ENCODE measurements at places on chromosomes 4 and X.
A peak's percentile ranks its signal among the peaks of the same experiment; 100 is the strongest.

GRCh38 chr4:80903020-80903419 is 127.5 kb upstream of the BMP3 start:
- no peak for DNase-seq

DNA sequence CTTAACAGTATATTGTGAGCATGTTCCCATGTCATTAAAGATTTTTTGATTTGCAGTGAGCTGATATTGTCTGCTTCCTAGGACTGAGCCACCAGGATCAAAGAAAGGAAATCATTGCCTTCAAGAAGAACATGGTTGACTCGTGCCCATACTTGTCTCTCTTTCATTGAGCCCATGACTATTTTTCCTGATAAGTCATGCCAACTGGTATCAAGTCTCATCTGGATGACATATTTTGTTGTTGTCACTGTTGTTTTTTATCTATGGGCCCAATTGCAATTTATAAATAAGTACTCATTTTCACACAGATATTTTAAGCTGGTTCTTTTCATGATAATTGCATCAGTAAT is 10.2 kb upstream of the RHOH start:
- no peak for DNase-seq

GRCh38 chr4:75001871-75002270 is 69.0 kb downstream of the PARM1 start:
- no peak for DNase-seq

- DNase-seq: peak; percentile 47
Observed at GRCh38 chr4:11402192-11402591, 26.5 kb downstream of the HS3ST1 start.

GRCh38 chrX:25721564-25721963 is 416.6 kb upstream of the MAGEB18 start:
- DNase-seq: peak; percentile 3

DNA sequence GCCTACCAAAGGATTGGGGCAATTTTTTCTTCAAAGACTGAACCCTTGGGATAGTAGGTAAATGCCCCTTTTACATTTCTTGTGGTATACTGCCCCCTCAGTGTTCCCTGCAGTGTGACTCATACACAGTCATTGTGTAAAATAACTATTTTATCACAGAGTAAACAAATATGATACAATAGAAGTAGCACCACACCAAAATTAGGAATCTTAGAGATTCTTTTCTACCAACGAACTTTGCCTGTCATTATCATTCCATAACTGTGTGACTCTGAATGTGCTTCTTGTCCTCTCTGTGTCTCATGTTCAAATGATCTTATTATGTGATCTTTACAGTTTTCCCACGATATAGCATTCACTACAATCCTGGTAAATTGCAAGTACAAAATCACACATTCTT is 517.0 kb downstream of the ZIC3 start:
- DNase-seq: no peak

- no peak for DNase-seq
Observed at GRCh38 chrX:151923648-151924047, 11.0 kb downstream of the MAGEA4 start.

DNA sequence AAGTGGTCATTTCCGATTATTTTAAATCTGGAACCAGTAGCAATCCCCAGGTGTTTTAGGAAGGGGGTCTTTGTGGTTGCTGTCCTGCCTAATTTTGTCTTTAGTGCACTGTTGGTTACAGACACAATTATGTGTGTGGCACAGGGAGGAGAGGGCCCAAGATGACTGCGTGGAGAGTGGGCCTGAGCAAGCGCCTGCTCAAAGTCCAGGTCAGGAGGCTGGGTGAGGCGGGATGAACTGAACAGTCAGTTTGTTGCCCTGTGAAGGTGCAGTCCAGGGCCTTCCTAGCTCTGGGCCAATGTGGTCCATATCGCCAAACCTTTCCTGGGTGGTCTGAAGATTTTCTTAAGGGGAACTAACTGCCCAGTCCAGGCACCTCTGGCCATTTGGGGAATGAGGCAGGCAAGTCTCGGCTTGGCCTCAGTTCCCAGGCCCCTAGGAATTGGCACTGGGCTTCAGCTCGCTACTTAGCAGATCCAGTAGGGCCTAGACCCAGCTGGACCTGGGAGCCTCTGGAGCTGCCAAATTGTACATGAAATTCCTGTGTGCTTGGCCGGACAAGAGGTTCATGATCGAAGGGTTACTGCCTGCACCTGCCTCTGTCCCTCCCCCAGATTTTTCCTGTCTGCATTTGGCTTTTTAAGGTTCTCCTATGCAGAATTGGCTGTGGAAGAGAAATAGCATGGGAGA is 47.6 kb downstream of the ANAPC4 start:
- DNase-seq: no peak

DNA sequence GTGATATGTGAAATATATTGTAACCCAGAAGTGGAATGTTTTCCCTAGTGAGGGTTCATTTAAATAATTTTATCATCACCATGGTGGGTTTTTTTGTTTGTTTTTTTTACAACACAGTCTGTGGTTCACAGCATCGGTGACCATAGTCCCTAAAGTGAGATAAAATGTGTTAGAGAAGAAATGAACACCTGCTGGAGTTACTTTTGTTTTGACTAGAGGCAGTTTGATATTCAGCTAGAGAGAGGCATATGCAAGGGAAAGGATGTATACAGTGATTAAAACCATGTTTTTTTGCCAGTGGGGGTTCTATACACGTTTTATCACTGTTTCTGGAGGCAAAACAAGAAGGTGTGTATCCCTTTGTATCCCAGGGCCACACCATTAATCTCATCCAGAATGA is 541.5 kb downstream of the PCDH7 start:
- DNase-seq: no peak

DNA sequence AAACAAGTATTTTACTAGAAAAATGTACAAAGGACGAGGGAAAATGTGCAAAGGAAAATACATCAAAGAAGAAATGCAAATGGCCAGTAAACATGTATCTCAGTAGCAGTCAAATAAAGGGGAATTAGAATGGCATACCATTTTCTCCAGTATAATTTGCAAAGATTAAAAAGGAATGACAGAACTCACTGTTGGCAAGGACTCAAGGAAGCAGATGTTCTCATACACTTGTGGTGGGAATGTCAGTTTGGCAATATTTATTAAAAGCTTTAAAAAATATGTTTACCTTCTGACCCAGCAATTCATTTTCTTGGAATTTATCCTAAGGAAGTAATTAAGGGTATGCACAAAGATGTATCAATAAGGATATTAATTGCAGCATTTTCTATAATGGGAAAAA is 7.6 kb downstream of the CLCN5 start:
- DNase-seq: no peak

DNA sequence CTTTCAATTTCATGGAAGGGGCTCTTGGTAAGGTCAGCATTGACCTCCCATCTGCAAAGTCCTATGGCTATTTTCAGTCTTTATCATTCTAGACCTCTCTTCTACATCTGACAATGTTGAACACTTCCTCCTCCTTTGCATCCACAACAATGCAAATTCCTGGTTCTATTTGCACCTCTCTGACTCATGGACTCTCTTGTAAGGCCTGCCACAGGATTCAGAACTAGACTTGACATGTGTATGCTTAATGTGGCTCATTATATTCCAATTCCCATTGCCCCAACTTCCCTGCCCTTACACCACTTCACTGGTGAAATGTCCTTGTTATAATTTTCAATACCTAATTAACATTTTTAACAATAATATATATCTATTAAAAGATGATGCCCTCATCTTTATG is 314.3 kb upstream of the FGF13 start:
- no peak for DNase-seq

GRCh38 chr4:73329300-73329699 is 70.7 kb upstream of the ANKRD17 start:
- DNase-seq: no peak

Data from GM13977 (cell line).